ENCODE measurements at places on chromosomes 7 and 10.

DNA sequence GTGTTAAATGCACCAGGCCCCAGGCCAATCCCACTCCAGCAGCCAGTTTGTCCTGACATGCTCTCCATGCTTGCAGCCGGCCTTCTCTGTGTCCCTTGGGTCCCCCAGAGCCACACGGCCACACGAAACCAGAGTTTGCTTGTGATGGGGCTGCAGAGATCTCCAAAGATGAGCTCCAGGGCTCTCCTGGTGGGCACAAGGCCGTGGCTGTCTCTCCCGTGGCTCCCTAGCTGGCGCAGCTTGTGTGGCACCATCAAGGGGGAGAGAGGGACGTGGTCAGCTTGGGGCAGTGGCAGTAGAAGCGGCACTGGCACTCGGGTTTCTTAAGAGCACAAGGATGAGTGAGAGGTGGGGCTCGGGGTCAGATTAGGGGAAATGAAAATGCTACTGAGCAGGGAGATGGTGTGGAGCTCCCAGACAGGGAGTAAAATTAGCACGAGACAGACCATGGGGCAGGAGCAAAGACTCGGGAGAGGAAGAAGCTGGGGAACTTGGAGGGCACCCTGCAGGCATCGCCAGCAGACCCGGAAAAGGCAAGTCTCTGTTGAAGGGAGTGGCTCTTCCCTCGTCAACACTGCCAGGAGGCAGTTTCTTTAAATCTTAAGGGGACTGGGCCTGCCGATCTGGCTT, 572.5 kb upstream of the FOXK1 start:
- DNase-seq: no peak

- no peak for DNase-seq
These were observed 184.4 kb downstream of the PON1 start for GRCh38 chr7:95139922-95140321.

DNA sequence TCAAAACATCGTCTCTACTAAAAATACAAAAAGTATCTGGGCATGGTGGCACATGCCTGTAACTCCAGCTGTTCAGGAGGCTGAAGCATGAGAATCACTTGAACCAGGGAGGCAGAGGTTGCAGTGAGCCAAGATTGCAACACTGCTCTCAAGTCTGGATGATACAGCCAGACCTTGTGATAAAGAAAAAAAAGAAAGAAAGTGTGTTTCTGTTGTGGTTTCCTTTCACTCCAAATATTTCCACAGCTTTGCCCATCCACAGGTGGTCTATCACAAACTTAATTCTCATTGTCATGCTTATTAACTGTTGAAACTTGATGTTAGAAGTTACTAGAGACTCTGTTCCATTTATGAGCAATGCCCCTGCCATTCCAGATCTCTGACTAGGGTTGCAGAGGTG, 316.0 kb upstream of the SEMA3C start:
- DNase-seq: no peak

- DNase-seq: no peak
These were observed 1.3 kb downstream of the VWDE start for GRCh38 chr7:12402365-12402725.

- DNase-seq: no peak
These were observed 319.0 kb downstream of the HPSE2 start for GRCh38 chr10:98916526-98917125.

- no peak for DNase-seq
These were observed 155.9 kb upstream of the SLC13A1 start for GRCh38 chr7:123355576-123356190.

- DNase-seq: no peak
These were observed 52.1 kb downstream of the CAMK1D start for GRCh38 chr10:12401466-12401865.

- no peak for DNase-seq
These were observed 519.6 kb downstream of the PTPRN2 start for GRCh38 chr7:158067931-158068482.

DNA sequence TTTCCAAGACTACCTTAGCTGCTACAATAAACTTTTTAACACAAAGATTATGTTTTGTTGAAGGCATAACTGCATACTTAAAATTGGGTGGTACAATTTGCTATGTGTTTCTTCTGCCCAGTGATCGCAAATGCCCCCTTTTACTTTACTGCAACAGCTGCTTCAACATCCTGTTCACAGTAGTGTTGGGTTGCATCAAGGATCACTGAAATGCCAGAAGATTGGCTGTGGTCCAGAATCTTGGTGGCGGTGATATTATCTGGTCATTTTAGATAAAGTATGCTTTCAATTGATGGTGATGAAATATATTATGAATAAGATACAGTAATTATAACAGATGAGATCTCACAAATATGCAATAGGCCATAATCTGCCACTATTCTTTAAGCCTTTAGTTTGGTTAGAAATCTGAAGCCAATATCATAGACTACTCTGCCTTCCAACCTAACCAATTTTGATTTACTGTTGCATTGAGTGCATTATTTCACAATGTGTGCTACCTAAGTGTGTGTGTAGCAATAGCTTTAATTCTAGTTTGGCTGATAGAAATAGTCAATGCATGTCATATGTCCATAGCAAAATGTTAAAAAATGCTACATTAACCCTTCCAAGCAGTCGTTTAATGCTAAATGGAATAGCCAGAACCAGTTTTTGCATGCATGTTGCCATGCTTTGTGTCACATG, 29.8 kb upstream of the ING3 start:
- DNase-seq: no peak

DNA sequence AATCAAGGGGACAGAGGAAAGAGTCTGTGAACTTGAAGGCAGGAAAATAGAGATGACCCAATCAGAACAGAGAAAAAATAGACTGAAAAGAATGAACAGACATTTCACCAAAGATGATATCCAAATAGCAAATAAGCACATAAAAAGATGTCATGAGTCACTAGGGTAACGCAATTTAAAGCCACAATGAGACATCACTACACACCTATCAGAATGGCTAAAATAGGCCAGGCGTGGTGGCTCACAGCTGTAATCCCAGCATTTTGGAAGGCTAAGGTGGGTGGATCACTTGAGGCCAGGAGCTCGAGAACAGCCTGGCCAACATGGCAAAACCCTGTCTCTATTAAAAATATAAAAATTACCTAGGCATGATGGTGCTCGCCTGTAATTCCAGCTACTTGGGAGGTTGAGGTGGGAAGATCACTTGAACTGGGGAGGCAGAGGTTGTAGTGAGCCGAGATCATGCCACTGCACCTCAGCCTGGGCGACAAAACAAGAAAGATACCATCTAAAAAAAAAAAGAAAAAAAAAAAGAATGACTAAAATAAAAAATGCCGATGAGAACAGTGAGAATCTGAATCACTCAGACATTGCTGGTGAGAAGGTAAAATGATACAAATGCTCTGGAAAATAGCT, 100.9 kb downstream of the LHPP start:
- DNase-seq: no peak

- no peak for DNase-seq
These were observed 1.5 kb upstream of the ELFN1 start for GRCh38 chr7:1668396-1669063.

GRCh38 chr7:96426027-96426426, 104.1 kb upstream of the SLC25A13 start:
- DNase-seq: no peak

DNA sequence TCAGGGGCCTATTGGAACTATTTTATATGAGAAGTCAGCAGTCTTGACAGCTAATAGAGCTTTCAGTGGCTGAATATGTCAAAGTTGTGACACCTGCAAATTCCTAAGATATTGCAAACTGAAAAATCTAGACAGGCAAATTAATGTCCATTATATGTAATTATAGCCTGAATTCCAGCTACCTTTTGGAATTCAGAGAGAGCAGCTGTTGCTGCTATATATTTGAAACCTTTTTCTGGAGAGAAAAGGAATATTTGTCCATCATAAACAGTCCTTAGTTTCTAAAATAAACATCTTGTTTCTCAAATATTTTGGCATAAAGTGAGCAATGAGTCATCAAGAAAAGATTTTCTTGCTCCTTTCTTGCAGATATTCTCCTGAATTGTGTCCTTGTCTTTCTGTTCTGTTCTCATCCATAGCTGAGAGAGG, 408.9 kb upstream of the SEMA3D start:
- DNase-seq: no peak

GRCh38 chr7:139850906-139851305, 21.8 kb downstream of the TBXAS1 start:
- DNase-seq: no peak

- DNase-seq: peak; percentile 70
These were observed 9.4 kb downstream of the LIMK1 start for GRCh38 chr7:74092964-74093471.

DNA sequence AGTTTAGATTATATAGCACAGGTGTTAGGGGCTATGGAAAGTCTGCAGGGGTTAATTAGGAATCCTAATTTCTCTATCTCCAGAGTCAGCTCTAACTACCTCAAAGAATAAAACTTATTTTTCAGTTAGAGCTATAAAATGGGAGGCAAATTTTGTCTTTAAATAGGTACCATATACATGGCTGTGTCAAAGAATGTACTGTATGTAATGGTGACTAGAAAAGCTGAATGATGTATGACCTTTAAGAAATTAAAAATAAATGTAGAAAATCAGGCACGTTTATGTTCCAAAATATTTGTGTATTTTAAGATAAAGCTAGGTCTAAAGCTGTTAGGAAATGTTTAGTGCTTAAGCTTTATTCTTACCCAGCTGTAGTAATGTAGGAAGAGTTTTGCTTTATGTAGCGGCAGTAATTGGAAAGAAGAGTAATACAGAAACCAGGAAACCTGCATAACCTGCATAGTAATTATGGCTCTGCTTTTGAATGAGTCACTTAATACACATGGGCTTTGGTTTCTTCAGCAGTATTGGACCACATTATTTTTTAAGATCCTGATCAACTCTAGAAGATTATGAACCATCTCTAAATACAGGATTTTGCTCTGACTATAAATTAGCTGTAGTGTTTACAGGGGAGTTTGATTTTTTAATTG, 85.0 kb downstream of the KMT2E start:
- no peak for DNase-seq

- no peak for DNase-seq
These were observed 57.3 kb downstream of the HELLS start for GRCh38 chr10:94602729-94603515.

DNA sequence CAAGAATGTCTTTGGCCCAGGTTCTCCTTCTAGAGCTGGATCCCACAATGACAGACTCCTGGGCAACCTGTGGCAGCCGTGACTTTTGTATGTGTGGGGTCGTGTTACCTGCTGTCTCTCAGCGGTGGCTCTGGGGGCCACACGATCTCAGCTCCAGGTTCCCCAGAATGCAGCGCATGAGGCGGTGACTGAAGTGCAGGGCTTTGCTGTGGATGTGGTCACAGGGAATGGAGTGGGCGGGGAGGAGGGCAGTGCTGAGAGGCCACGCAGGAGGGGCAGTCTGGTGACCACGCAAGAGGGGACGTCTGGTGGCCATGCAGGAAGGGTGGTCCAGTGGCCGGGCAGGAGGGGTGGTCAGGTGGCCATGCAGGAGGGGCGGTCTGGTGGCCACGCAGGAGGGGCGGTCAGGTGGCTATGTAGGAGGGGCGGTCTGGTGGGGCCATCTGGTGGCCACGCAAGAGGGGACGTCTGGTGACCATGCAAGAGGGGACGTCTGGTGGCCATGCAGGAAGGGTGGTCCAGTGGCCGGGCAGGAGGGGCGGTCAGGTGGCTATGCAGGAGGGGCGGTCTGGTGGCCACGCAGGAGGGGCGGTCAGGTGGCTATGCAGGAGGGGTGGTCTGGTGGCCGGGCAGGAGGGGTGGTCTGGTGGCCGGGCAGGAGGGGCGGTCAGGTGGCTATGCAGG, 112.7 kb downstream of the ACTR3B start:
- no peak for DNase-seq

- no peak for DNase-seq
These were observed 1.8 kb upstream of the GLI3 start for GRCh38 chr7:42238709-42239366.

- DNase-seq: no peak
These were observed 30.3 kb downstream of the ZNF775 start for GRCh38 chr7:150409300-150410030.

DNA sequence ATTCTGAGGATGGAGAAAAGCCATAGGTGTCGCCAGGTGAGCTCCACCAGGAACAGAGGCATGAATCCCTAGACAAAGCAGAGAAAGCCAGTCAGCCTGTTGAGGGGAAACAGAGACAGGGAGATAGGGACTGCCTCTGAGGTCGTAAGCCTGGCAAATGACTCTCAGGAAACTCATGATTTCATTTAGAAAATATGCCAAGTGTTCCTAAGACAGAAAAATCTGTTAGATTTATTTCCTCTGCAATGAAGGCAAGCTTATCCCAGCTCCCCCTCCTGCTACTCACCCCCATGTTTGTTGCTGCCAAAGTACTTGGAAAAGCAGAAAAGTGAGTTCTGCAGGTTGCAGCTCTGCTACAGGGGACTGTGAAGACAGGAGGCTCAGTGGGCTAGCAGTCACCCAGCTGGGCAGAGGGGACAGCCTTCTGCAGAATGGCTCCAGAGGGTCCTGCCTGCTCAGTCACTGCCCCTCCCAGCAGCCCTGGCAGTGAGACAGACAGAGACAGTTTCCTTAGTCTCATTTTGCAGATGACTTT, 184.3 kb downstream of the ADRA2A start:
- DNase-seq: no peak

DNA sequence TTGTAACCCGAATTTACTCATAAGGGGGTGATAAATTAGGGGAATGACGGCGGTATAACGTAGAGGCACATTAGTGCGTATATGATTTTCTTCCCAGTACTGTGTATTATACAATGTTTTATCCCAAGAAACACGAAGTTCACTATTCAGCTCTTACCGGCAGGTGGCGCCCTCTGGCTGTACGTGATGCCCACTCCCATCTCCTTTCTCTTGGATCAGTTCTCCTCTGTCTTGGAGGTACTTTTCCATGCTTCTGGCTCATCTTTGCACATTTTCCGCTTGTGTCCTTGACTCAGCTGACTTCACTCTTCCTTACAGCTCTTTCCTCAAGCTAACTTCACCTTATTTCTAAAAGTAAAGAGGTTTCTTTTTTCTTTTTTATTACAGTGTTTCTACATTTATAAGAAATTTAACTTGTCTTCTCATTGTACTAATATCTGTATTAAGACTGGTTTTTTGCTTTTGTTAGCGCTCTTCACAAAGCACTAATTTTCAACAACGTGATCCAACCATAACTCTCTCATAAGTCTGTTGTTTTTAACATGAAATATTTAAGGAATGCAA, 21.3 kb downstream of the TMEM176B start:
- no peak for DNase-seq

- DNase-seq: no peak
These were observed 259.1 kb upstream of the MINDY3 start for GRCh38 chr10:16119445-16119844.

DNA sequence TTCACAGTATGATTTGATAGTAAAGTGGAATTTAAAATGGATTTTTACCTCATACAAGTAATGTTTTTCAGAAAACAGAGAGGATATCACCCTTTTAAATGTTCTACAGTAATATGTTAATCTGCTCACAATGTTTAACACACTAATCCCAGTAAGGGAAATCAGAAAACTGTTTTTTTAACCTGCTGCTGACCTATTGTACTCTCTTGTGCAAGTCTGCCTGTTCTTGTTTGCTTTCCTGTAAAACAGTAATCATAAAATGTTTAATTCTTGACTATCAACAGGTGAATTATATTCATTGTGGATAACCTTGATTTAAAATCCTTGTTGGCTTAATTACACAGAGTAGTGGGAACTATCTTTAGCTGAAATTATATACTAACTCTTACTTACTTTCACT, 126.4 kb downstream of the GNAT3 start:
- no peak for DNase-seq

GRCh38 chr7:1753564-1753867, 83.4 kb downstream of the ELFN1 start:
- DNase-seq: no peak

GRCh38 chr7:155183655-155184054, 113.5 kb downstream of the HTR5A start:
- no peak for DNase-seq

Measured in GM12891 (cell line).